ENCODE measurements at places on chromosomes 3 and 15.

DNA sequence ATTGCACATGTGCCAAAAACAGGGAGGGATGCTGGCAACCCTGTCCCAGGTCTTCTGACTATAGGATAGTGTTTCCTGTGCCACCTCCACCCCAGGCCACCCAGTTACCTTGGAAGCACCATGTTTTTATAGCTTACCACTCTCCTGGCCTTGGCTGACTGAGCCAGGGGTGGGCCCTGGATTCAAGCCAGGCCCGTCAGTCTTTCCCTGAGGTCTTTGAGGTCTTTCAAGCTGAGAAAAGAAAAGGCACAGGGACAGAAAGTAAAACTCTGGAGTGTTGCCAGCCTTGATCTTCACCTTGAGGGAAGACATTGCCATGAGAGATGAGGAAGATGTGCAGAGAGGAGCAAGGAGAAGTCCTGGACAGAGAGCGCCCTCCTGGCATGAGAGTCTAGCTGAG lies 46.3 kb downstream of the SYNM start:
- DNase-seq: no peak

DNA sequence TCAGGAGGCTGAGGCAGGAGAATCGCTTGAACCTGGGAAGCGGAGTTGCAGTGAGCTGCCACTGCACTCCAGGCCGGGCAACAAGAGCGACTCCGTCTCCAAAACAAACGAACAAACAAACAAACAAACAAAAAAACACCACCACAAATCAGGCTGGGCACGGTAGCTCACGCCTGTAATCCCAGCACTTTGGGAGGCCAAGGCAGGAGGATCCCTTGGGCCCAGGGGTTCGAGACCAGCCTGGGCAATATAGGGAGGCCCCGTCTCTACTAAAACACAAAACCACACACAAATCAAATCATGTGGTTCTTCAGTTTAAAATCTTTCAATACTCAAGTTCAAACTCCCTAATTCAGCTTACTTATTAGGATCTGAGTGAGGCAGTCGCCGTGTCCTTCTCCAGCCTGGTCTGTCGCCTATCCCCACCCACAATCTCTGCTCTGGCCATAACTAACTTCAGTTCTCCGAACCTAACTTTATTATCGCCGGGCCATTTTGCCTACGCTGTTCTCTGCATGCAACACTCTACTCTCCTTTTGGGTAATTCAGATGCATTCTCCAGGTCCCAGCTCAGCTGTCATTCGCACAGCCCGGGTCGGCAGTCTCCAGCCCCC lies 660 bp upstream of the RTF1 start:
- DNase-seq: no peak

DNA sequence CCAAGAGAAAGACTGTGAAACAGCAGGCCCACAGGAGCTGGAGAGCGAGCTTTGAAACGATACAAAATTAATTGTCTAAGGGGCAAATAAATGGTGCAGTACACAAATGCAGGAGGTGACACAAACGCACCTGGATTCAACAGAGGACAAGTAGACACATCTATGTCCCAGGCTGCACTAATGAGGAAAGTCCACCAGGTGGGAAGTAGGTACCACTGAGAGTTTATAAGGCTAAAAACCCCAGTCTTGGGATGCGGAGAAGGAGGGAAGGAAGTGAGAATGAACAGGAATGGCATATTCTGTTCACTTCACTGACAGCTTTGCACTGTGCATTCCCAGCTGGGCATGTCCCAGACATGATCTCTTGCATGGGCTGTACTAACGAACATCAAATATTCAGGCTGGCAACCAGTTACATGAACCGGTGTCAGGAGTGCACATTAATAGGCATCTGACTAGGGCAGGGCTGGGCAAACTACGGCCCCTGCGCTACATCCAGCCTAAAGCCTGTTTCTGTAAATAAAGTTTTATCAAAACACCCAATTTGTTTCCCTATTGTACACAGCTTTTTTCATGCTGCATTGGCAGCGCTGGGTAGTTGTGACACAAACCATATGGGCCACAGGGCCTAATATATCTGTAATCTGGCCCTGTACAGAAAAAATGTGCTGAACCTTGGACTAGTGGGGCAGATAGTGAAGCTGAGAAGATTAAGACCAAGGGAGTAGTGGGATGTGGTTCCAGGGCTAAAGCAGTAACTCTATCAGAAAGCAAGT lies 107.0 kb downstream of the IGF2BP2 start:
- DNase-seq: no peak

DNA sequence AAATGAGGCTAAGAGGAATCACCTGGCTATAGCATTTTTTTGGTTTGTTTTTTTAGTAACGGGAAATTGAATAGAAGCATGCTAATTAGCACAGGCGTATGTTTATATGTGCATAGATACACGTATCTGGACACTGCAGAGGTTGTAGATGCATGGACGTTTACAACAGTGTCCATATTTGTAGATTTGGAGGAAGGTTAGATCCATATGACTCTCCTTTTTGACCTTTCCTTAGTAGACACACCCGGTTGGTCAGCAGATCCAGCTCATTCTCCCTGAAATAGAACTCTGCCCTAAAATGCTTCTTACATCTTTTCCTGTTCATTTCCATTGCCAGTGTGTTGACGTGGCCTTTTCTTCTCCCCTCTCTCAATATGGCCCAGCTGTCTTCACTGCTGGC lies 60.1 kb downstream of the SLCO3A1 start:
- no peak for DNase-seq

GRCh38 chr3:49707113-49707480 lies 12.4 kb downstream of the AMIGO3 start:
- DNase-seq: no peak

DNA sequence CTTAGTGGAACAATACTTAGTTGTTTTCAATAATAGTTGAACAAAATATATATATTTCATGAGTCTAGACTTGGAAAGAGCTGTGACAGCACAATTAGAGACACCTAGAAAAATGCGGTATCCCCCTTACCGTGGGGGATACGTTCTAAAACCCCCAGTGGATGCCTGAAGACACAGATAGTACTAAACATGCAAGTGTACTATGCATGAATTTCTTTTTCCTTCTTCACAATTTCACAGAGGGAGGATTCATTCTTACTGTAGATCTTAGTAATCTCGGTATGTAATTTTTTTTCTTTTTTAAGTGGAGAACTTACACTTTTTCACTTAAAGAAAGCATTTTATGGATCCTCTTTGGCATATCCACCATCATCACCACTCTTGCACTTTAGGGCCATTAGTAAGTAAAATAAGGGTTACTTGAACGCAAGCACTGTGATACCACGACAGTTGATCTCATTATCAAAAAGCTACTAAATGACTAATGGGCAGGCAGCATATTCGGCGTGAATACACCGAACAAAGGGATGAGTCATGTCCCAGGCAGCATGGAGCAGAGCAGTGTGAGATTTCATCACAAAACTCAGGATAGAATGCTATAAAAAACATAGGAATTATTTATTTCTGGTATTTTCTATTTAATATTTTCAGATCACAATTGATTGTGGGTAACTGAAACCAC lies 72.3 kb upstream of the ZNF280D start:
- peak; percentile 56 for DNase-seq

DNA sequence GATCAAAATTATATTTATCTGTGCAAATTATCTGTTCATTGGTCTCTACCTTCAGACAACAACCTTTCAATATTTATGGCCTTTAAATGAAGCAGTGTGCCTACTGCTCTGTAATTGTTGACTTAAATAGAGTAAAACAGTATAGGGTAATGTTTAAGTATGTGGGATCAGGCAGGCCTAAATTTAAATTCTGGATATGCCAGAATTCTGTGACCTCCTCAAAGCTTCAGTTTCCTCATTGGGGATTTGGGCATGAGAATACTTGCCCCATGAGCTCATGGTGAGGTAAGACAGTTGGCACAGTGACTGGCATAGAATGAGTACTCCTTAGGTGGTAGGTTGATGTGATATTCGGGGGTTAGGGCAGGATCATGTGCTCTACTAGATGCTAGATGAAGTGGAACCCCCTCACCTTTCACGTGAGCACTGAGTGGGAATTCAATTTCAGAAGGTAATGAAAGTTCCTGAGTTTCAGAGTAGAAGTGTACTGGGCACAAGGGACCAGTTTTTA lies 14.9 kb downstream of the ARL8B start:
- no peak for DNase-seq

DNA sequence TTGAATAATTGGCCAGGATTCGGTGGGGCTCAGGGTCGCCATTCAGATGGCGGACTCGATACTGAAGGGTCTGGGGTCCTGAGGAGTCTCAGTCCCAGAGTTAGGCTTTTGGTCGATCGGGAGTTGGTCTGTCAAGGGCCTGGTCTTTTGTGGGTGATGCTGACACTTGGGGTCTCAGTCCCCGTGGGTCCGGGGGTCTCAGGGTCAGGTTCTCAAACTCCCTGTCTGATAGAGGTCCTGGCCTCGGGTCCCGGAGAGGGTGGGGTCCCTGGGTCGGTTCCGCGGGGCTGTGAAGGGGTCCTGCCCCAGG lies 467 bp downstream of the NCKIPSD start:
- DNase-seq: no peak

- no peak for DNase-seq
Observed at GRCh38 chr3:177811835-177812234, 614.6 kb upstream of the TBL1XR1 start.

DNA sequence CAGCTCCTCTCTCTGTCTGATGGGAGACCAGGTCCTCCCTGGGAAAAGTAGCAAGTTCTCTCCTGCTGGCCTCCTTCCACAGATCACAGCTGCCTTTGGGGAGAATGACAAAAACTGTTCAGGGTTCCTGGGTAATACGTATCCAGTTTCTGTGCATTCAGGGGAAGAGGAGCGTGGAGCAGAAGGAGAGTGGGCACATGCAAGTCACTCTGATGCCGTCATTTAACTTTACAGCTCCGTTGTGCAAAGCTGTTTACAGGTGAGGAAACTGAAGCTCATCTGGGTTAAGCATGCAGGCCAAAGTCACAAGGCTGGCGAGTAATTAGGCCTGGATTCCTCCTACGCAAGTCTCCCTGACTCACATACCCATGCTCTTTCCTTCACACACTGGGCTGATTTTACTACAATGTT lies 7.5 kb upstream of the TM4SF1 start:
- peak; percentile 72 for DNase-seq

Data from GM04504 (cell line).